Upper lobe of right lung (tissue), 1 donor: ENCODE measurements at places on chromosomes 2 and 18.

DNA sequence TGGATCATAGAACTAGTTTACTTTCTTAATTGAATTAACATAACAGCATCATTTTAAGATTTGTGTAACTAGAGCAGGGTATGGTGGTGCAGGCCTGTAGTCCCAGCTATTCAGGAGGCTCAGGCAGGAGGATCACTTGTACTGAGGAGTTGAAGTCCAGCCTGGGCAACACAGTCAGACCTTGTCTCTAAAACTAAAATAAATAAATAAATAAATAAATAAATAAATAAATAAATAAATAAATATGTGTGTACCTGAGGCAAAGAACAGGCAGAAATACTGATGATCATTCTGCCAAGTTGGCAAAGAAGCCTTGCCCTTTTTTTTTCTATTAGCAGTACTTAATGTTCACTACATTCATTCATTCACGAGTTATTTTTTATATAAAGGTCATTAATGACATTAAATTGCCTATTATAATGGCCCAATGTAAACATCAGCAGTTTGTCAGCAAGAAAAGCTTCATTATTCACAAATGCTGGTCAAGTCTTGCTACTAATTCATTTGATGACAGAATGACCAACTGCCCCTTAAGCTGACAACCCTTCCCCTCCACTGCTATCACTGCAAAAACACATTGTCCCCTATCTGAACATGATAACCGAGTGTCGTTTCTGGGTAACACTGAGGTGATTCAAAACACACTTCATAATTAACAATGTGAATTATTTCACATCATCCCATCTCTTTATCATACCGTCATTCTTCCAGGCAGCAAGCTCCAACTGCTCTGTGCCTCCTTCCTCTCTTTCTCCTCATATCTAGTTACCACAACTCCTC is 39.0 kb downstream of the ARL5A start:
- no peak for DNase-seq

DNA sequence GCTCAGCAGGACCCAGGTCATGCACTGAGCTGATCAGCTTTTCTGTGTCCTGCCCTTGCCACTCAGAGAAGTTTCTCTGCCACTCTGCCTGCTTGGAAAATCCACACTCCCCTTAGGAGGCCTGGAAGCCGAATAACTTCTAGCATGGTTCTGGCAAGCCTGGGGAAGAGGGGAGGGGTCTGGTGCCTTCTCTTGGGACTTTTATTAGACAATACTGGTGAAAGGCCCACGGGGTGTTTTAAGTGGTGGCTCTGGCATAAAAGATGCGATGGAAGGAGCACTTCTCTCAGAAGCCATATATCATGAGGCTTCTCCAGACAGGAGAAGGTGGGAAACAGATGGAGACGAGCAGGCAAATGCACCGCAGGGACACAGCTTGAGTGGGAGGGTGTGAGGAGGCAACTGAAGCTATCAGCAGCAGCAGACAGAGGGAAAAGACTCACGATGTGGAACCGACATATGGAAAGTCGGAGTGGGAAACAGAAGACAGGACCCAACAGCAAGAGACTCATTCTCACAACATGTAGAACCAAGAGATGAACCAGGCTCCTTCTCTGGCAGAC is 141.8 kb upstream of the CTNNA2 start:
- DNase-seq = no peak

GRCh38 chr2:85601771-85602475 is 575 bp downstream of the TMEM150A start:
- DNase-seq = peak; percentile 90

- no peak for DNase-seq
These were observed 34.0 kb downstream of the HAT1 start for GRCh38 chr2:171956135-171956825.

- DNase-seq = no peak
These were observed 441.7 kb downstream of the RNF144A start for GRCh38 chr2:7358865-7359447.

DNA sequence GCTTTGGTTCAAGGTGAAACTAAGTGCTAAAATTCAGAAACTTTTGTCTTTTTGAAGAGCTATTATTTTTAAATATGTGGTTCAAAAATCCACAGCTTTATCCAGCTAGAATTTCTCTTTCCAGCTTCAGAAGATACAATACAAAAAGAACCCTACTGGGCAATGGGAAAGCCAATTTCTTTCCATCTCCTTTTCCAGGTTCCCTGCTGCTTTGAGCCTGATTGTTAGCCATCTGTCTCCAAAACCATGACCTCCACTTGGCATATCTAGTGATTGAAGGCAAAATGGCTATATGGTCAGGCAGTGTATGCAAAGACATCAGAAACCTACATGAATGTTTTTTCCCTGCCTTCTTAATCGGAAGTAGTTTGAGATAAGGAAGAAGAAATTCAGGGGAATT is 134.1 kb downstream of the KCNH7 start:
- no peak for DNase-seq

DNA sequence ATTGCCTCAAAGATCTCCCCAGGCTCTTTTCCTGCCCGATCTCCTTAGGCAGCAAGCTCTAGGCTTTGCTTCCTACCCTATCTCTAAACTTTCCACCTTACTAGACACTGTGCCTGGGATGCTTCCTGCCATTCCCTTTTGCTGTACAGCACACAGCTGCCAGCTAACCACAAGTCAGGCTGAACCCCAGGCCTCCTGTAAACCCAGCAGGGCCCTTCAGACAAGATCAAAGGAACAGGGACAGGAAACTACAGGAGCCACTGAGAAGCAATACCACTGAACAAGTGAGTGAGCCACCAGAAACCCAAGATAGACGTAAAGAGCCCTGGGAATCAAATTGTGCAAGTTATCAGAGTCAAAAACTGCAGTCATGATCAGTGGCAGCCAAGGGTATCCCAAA is 180.7 kb downstream of the SUCLG1 start:
- DNase-seq = no peak

DNA sequence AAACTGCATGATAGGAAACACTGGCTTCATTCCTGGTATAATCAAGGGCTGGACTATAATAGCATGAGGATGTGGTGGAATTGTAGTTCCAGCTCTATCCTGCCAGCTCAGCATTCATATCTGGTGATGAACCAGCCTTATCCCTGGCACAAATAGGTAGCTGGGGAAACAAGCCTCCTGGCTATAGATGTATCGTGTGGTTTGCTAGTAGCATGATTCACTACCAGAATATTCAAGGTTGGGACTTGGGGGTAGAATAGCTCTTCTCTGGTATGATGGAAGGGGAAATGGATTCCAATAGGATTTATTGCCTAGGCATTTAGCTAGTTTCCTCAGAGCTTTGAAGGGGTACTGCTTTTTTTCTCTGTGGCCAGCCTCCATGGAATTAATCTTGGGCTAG is 532.8 kb downstream of the FBXO15 start:
- no peak for DNase-seq

DNA sequence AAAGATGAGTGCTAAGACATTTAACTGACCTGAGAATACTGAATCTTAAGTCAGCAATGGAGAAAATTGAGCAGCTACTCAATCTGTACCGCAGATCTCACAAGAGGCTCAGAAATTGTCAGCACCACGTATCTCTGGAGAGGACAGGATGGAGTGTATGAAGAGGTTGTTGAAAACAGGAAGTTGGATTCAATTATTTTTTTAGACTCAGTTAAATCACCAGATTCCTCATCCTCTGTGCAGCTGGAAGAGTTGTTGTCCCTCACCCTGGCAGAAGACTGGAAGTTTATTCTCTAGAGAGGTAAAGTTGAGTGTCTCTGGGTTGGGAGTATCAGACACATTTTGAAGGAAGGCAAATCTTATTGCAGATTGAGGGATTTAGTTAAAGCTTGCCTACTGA is 114.9 kb upstream of the NT5C1B start:
- DNase-seq = no peak

DNA sequence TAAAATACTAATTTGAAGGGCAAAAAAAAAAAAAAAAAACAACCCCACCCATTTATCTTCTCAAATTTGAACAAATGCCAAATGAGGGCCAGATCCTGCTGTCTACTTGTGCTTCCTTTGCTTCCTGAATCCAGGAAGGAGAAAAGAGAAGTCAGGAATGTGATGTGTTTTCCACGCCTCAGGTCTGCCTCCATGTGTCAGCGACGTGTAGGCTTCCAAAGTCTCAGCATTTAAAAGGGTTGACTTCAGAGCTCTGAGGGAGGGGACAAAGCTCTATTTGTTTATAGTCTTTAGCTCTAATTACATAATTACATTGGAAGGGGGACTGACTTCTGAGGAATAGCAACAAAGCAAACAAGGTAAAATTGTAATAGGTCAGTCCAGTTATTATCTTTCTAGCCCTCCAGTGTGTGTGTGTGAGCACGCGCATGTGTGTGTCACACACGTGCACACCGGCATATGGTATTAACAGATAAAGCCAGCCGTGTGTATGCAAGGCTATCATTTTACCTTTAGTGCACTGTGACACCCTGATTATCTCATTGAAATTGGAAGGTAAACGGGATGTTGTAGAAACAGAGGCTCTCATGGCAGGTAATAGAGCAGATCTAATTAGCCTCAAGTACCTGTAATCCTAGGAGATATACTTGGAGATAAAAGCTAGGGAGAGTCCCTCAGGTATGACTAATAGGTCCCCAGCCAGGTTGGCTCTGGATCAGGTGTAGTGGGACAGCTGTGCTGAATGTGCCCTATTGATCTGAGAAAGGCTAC is 911.4 kb upstream of the ZEB2 start:
- DNase-seq = no peak

GRCh38 chr2:241268716-241269445 is 46.6 kb downstream of the HDLBP start:
- no peak for DNase-seq
